GM12892 (cell line): ENCODE measurements at places on chromosomes 1 and 21.

DNA sequence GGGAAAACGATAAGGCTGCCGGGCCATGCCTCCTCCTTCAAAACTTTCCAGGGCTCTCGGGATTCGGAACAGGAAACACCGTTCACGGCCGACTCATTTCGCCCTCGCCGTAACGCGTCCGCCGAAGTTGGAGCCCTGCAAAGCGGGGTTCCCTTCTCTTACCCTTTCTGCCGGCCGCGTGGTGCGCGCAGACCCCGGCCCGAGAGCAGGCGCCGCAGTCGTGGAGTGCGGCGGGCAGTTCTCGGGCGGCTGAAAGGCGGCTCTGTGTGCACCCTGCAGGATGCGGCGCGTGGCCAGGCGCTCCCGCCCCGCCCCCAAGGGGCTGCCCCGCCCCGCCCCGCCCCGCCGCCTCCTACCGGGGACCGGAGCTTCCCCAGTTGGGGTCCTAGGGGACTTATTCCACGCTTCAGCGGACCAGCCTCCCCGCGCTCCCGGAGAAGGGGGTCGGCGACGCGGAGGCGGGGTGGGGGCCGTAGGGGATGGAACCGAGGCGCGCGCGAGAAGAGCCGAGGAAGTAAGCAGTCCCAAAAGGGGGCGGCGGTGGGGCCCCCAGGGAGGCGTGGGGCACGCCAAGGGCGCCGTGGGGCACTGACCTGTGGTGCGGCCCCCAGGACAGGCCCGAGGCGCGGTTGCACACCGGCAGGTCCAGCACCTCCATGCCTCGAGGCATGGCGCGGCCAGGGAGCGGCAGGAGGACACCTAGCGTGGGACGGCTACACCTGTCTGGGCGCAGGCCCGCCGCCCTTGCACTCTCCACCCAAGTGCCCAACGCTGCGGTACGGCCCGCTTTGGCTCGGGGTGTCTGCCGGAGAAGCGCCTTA, at the start of gene MCOLN2:
MCOLN2 (minus strand) TSS at position 268 of the 821 bp plus-strand sequence; CDS start at position 27, 241 bp downstream.
- peak; percentile 57 for DNase-seq

DNA sequence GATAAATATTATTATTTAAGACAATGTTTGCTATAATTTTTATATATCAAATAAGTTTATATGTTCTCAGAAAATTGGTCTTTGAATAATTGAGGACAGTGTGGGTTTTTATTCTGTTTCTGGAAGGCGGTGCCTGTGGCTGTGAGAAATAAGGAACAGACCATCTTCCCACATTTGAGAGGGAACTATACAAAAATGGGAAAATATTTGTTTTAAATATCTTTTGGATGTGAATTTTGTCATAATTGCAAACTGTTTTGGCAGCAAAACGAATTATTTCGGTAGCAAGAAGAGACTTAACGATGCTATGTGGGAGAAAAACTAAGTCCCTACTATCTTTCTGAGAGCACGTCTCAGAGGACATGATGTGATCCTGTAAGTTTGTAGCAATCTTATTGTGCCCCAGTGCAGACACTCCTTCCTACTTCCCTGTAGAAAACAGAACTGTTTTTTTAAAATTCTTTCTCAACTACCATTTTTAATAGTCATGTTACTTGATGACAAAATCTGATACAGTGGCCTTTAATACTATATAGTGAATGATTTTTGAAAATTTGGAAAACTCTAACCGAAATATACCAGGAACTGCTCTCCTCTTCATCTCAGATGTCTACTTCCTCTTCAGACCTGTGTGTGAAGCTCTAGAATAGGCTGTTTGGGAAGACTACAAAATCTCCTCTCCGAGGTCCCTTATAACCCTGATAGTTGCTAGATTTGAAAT, 25.4 kb downstream of the PTPRC start:
- no peak for DNase-seq

DNA sequence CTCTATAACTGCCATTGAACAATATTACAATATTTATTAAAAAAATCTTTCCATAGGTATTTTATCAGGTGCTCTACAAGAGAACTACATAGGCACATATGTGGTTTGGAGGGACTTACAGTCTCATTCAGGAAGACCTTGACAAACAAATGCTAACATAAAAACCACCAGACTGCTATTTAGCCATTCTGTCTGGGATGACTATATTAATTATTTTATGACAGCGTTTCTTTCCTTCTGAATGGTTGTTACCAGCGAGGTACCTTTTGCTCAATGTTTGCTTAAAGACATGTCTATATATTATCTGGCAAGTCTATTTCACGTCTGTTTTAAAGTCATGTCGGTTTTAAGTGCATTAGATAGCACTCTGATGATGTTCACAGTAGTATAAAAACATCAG, 69.7 kb downstream of the RUNX1 start:
- DNase-seq, result no peak

- DNase-seq, result no peak
Observed at GRCh38 chr21:41967708-41968107, 13.9 kb upstream of the C2CD2 start.

GRCh38 chr1:230376296-230376695, 49.8 kb downstream of the PGBD5 start:
- DNase-seq, result no peak

DNA sequence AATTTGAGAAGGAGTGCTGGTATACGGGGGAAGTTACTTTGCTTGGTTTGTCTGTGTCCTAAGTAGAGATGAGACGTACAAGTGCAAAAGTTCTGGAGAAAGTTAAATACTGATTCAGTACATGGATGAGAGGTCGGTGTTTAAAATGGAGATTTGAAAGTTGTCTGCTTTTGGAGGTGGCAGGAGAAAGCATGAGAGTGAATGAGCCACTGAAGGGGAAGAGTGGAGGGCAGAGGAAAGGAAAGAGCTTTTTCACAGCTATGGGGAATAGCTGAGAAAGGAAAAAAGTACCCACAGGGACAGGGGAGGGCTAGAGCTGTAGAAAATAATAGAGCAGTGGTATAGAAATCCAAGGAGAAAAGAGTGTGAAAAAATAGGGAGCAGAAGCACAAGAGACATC, 18.1 kb upstream of the CGN start:
- no peak for DNase-seq

GRCh38 chr1:211217392-211217791, 41.8 kb upstream of the RCOR3 start:
- no peak for DNase-seq

DNA sequence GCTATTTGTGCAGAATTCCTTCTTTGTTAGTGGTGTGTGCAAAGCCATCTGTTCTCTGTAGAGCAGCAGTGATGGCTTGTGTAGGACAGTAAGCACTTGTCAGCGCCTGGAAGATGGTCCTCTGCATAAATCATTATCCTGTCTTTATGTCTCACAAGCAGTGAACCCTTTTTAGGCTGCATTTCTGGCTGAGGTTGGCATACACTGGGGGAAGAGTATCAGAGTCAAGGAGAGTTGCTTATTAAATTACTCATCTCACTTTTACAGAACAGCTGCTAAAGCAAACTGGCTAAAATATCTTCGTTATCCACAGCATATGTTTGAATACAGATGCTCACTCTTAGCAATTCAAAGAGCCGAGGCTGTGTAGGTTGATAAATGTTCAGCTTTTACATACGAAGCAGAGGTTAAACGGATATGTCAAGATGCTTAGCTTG, 54.6 kb upstream of the NCAM2 start:
- no peak for DNase-seq

DNA sequence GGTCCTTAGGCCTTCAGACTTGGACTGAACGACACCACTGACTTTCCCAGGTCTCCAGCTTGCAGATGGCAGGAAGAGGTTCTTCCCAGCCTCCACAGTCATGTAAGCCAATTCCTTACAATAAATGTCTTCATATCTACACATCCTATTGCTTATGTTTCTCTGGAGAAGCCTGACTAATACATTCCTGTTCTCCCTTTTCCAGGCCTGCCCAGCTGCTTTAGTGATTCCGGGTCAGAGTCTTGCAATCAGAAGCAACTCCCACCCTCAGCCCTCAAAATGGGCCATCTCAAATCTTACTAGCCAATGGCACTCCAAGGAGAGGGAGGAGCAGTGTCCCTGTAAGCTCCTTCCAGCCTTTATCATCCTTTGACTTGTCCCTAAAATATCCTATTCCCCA, 16.4 kb upstream of the CPT2 start:
- no peak for DNase-seq

DNA sequence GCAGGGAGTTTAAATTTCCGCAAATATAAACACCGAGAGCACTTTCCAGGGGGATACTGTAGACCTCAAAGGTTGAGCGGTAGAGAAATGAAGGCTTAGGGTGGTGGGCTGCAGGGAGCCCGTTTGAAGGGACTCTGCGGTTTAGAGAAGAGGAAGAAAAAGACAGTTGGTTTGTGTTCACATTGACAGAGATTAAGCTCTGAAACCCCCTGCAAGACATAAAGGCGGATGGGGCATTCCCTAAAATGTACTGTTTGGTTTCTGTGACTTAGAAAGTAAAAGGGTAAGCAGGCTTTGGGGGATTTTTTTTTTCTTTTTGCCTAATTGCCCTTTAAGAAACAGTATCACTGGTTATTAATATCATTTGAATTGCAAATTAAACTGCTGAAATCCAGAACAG, 1.3 kb downstream of the KAZN start:
- no peak for DNase-seq

DNA sequence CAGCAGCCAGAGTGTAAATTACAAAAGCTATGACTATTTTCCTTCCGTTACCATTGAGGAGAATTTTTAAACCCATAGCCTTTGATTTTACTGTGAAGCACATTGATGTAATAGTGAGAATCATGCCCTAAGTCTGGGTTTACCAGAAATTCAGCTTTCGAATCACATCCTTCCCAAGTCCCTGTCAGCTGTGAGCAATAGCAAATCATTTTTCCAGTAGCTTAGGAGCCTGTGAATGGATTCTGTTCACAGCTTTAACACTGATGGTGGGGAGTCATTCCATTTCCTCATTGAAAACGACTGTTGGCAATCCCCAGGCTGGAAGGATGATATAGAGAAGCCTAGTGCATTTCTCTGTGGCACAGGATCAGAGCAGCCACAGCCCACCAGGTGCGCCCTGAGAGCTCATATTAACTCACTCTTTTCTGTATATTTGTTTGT, 82.2 kb upstream of the C1orf105 start:
- no peak for DNase-seq

DNA sequence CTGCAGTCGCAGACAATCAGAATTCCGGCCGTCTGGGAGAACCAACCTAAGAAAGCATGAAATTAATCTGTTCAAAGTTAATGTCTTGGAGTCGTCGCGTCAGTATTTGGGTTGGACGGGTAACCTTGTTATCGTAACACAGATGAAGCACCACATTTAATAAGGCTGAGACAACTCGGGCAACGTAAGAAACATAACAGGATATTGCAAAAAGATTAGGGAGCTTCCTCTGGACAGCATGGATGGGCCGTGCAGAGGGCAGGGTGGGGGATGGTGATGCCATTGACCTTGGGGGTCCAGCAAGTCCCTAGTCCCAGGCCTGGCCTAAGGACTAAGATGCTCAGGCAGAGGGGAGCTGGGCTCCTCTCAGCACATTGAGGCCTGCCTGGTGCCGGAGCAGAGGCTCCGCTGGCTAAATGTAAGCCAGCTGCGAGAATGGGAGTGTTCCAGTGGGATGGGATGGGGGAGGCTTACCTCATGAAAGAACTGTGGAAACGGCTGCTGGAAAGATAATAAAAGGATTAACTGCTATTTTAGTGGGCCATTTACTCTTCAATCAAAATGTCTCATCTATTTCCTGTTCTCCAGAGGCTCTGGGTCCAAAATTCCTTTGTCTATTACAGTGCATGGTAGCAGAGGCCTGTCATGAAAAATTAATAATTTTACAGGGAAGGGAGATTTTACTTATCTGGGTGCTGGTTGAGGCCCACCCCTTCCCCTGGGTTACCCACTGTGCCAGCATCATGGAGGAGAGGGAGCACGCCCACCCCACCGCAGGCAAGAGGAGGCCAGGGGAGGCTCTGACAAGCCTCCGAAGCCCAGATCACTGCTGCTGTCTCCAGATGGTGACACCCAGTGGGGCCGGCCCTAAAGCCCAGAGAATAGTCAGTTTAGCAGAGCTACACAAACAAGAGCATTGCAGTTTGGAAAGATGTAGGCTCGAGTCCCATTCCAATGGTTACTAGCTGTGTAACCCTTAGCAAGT, 131.6 kb downstream of the DMRTB1 start:
- DNase-seq, result no peak
